Muscle of back (tissue), 13 donors: ENCODE measurements at places on chromosomes 1 and 21.
A peak's percentile ranks its signal among the peaks of the same experiment; 100 is the strongest.

GRCh38 chr1:18325136-18325535, 155.6 kb upstream of the KLHDC7A start:
- DNase-seq, result no peak

DNA sequence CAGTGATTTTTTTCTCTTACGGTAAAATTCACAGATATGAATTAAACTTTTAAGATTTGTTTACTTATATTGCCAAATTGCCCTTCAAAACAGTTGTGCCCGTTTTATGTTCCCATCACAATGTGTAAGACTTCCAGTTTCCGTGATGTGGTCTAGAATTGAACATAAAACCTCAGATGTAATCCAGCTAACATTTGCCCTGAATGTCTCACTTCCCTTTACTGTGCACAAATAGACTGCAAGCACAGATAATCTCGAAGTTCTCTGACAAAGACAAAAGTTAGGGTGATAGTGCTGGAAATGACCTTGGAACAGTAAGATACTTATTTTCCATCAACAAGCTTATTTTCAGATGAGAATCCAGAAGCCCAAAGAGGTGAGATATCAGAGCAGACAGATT, 177.5 kb downstream of the ZZZ3 start:
- DNase-seq, result no peak

DNA sequence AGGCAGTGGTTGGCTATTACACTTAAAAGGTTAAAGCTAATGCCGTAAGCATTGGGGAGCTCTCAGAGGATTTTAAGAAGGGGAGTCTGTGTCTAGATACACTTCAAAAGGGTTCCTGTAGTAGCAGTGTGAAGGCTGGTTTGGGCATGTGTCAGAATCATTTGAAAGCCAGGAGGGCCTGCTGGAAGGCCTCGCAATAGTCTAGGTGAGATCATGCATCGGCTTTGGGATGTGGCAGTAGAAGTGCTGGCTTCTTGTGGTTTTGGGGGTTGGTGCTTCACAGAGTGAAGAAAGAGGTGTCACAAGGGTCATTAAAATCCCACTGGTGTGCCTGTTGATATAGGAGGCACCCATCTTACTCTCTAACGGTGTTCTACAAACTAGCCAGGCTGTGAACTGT, 85.7 kb downstream of the ST6GALNAC3 start:
- DNase-seq, result no peak

DNA sequence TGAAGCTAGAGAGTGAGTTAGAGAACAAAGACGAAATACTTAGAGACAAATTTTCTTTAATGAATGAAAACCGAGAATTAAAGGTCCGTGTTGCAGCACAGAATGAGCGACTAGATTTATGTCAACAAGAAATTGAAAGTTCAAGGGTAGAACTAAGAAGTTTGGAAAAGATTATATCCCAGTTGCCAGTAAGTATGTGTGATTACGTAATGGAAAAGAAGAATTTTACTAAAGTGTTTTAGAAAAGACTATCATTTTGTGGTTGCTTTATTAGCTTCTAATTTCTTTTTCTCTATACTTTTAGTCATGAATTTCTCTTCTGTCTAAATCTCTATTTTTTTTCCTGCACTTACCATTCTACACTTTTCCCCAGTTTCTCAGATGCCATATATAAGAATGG, 26.7 kb downstream of the CCDC18 start:
- DNase-seq, result no peak

- peak; percentile 16 for DNase-seq
Observed at GRCh38 chr1:178192686-178193085, 98.8 kb downstream of the RASAL2 start.

DNA sequence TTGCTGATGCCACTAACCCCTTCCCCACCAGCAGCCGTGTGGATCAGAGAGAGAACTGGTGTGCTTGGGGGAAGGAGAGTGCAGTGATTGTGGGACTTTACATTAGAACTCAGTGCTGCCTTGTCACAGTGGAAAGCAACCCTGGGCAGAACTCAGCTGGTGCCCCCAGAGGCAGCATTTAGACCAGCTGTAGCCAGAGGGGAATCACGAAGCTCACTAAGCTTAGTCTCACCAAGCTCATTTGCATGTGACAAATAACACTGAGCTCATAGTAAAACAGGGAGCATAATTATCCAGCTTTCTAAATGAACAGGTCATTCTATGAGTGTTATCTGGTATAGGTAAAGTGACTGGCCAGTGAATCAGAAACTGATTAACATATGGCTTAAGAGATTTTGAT, 9.8 kb upstream of the SMAP2 start:
- DNase-seq, result no peak

DNA sequence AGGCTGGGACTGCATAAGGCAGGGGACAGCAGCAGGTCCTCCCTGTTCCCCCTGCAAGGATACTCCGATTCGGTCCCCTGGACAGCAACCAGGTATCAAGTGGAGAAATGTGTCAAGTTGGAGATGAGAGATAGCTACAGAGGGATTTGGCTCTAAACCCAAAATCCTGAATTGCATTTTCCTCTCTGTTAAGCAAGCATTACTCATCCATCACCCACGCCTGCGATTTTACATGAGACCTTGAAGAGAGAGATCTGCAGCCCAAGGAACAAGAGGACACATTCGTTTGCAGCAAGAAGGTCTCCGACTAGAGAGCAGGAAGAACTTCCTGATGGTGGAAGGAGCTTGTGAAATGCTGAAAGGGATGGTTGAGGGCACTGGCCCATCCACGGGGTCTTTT, 21.9 kb downstream of the SYT2 start:
- no peak for DNase-seq

- DNase-seq, result peak; percentile 79
Observed at GRCh38 chr1:26321315-26322041, 3.7 kb downstream of the CD52 start.

DNA sequence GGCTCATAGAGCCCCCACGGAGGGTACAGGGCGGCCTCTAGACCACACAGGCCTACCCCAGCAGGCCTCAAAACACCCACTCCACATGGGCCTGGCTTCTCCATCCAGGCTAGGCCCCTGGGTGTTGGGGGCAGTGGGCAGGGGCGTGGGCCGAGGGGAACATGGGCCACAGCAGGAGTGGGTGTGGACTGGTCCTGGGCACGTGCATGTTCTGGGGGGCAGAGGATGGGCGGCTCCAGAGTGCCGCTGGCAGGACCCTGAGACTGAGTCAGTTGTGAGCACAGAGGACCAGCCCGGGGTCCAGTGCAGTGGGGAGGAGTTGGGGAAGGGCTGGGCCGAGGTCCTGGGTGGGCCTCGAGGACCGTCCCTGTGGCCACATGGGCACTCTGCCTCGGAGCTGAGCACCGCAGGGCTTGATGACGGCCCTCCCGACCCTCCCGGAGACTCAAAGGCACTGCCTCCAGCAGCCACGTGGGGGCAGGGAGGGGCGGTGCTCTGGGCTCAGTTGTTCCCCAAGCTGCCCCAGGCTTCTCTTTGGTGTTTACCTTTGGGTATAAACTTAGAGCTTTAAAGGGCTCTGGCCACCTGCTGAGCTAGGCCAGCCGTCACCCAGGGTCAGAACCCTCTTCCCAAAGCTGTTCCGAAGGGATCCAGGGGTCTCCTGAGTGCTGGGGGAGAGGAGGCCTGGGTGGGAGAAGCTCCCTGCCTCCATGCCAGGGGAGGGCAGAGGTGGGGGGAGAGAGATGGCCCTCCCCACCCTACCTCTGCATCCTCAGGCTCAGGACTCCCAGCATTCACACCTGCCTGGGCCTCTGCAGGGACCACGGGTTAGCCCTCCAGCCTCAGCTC, 79.9 kb downstream of the MORN1 start:
- peak; percentile 83 for DNase-seq

DNA sequence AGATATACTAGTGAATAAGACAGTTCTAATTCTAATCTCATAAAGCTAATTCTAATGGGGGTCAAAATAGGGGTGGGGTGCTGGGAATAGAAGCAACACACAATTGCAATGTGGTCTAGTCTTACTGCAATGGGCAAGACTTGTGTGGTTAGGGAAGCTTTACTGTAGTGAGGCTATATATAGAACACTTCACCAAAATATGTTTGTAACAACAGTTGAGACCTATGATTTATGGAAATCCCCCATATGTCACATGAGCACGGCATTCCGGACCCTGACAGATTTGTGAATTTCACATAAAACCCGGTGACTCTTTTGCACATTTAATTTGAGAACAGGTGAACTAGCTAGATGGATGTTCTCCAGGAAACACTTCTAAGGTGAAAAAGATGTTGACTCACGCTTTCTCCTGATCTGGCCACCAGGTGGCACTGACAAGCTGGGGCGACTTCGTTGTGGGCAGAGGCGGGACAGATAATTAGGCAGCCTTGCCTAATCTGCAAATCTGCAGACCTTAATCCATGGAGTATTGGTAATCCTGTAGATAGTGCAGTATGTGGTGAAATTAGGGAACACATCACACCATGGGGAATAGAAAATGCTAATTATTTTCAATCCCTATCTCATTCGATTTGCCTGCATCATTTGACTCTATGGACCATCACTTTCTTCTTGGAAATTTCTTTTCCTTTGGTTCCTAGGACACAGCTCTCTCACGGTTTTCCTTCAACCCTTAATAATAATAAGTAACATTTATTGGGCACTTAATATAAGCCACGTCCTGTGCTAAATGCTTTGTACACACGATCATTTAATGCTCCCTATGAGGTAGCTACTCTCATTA, 37.7 kb downstream of the KIAA0040 start:
- peak; percentile 81 for DNase-seq

DNA sequence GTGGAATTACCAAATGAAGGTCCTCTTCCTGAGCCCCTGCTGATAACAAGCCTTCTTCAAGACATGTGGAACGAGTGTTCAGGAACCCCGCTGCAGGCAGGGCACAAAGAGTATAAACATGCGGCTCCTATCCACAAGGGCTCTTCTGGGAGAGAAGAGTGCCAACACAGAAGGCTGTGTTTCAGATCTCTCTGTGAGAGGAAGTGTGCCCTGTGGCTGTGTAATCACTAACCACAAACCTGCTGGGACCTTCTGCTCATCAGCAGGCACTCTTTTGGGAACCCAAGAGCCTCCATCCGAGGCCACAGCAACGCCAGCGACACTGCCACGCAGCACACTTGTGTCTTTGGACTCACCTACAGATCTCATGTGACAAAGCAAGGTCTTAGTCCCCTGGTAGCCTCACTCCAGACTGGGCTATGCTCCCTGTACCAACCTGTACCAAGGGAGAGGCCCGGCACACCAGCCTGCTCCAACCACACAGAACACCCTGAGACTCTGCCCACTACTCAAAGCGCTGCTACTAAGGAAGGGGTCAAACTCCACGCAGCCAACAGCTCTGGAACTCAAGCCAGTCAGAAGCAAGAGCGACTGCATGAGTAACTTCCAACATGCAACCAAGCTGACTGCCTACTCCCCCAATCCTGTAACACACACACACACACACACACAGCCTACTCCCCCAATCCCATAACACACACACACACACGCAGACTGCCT, 7.8 kb downstream of the PTTG1IP start:
- DNase-seq, result no peak

- no peak for DNase-seq
Observed at GRCh38 chr1:121544500-121544899, 359.7 kb downstream of the SRGAP2C start.

GRCh38 chr1:117657031-117657430, 51.2 kb downstream of the TENT5C start:
- no peak for DNase-seq

GRCh38 chr1:11691302-11691914, at the start of gene DRAXIN:
TSS of gene DRAXIN (plus strand) at chr1:11691710. CDS start at chr1:11706259, 14,549 bp downstream.
- DNase-seq, result peak; percentile 51

DNA sequence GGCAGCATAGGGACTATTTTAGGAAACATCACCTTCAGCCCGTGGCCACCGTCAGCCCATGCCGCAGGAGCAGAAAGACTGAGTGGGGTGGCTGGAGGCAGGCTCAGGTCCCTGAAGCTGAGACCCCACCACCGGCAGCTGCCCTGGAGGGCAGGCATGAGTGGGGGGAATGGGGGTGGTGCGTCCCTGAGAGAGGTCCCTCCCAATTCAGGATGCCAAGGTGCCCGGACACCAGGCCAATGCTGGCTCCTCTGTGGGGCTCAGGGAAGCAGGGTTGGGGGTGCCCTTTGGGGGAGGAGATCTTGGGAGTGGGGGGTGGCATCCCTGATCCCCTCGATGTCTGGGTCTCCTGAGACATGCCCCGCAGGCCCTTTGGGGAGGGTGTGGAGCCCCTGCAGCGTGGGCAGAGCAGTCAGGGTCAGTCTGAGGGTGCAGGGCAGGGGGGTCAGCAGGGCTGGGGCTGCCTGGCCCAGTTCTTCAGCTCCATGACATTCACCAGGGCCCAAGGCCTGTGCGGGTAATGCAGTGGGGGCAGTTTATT, 998 bp upstream of the TTC34 start:
- no peak for DNase-seq
